ENCODE measurements at places on chromosomes 1 and 21. TPM values are rescaled to one million over a fixed set of nuclear protein-coding genes. Genes with fewer than 3 reads are reported as not detected.

DNA sequence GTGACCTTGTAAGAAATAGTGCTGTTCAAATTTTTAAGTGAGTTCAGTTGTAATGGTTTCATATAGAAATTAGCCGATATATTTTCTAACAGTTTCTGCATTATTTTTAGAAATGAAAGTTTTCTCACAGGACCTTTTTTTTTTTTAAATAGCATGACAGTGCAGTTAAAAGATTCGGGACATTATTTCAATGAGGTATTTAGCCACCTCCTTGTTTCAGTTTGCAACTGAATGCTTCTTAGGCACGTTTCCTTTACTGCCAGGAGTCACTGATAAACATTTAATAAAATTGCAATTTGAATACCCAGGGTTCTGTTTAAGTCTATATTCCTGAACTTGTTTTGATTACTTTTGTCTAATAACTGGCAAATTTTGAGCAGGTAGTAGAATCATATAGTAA is 304.7 kb downstream of the TM2D1 start:
- no peak for DNase-seq

- DNase-seq: no peak
These were observed 27.4 kb downstream of the C1orf116 start for GRCh38 chr1:207004931-207005830.

- peak; percentile 69 for DNase-seq
These were observed 135.7 kb upstream of the KRTAP19-8 start for GRCh38 chr21:31173881-31174555.

DNA sequence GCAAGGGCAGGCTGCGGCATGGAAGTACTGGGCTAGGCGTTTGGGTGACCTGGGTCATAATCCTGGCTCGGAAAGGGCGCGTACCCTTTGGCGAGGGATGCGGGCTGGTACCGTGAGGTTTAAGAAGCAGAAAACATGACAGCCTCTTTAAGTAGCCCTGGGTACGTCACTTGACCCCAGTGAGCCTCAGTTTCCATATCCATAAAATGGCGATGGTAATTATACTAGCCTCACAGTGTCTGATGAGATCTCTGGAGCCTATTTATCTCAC is 700 bp downstream of the PIGV start:
- DNase-seq: no peak

DNA sequence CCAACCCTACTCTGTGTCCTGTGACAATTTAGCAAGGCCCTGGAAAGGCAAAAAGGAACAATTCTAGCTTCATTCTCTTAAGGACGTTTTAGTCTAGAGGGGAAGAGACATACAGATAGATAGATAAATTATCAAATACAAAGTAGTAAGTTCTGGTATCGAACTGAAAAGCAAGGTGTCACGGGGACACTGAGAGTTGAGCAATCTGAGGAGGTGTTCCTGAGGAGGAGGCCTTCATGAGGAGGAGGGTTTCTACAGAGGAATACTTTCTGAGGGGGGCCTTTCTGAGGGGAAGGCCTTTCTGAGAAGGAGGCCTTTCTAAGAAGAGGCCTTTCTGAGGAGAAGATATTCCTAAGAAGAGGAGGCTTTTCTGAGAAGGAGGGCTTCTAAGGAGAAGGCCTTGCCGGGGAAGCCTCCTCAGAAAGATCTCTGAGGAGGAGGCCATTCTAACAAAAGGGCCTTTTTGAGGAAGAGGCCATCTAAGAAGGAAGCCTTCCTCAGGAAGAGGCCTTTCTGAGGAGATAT is 155.9 kb upstream of the COA6 start:
- no peak for DNase-seq

DNA sequence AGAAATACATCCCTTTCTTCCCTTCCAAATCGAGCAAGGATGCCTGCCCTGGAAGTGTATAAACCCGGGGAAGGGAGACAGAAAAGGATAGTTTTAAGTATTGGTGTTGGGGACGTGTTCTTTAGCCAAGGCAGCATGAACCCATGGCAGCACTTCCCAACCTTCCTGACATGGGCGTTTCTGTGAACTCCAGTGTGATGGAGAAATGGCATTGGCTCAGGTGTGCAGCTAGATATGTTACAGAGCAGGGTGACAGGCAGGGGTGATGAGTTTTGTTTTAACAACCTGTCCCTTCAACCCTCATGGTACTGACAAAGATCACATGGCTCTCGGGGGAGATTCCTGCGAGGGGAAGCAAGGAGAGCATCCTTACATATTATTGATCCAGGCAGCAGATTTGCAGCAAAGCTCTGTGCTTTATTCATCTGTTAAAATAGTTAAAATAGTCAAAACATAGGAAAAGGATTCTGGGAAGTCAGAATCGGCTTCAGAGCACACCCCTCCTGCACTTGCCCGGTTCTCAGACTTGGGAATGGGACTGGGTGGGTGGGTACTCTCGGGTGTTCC is 4.0 kb downstream of the MX1 start:
- no peak for DNase-seq

DNA sequence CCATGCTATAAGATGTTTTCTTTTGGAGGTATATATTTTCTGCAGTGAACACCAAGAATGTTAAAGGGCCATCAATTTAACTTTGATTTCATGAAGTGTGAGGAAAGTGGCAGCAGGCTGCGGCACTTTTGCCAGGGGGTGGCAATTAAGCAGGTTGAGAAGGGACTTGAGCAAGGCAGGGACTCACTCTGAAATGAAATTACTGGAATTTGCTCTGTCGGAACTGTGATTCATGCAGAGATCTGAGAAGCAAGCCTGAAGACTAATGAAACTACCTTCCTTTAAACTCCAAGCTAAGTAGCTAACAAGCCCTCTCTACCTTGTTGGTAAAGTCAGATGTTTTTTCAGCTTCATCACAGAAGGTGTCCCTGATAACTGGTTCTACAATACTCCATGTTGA is 441.6 kb downstream of the SIPA1L2 start:
- DNase-seq: no peak

DNA sequence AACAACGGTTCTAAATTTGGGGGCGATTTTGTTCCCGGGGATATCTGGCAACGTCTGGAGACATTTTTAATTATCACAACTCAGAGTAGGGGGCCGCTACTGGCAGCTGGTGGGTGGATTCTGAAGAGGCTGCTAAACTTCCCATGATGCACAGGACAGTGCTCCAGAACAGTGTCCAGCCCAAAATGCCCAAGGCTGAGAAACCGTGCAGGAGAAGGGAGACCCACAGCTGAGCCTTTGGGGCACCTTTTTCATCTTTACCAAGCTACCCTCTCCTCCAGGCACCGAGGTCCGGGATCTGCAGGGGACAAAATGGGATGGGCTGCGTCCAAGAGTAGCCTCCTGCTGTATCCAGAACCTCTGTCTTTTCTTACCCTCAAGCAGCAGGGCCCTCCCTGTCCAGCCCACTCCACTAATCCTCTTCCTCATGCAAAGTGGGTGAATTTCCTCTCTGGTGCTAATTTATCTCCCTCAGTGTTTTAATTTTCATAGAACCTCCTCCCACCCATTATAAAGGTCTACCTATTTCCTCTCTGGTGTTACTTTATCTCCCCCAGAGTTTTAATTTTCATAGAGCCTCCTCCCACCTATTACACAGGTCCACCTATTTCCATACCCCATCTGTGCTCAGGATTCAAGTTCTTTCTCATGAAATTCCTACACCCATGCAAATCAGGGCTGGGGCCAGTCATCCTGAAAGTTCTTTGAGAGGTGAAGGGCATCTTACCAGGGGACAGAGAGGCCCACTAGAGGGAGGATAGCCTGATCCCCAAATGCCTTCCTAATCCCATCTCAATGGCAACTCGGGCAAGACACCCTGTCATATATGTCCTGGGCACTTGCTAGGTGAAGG is 42.7 kb downstream of the CSMD2 start:
- peak; percentile 65 for DNase-seq

DNA sequence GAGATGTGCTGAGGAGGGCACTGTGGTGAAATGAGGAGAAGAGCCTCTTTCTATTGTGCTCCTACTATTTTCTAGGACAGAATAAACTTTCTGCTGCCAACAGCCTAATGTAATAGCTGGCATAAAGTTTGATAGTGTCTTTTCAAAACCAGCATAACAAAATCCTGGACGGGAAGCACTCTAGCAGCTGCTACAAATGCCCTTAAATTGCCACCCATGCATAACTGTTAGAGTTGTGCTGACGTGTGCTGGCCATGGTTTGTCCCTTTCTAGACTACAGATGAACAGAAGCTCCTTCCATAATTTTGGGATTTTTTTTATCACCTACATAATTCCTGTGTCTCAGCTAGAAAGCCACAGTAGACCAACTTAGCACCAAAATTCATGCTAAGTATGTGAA is 88.5 kb upstream of the DEPDC1 start:
- DNase-seq: no peak

GRCh38 chr1:174988986-174989385 is 10.8 kb upstream of the CACYBP start:
- DNase-seq: no peak

GRCh38 chr1:213274140-213274539 is 223.1 kb downstream of the RPS6KC1 start:
- DNase-seq: no peak

DNA sequence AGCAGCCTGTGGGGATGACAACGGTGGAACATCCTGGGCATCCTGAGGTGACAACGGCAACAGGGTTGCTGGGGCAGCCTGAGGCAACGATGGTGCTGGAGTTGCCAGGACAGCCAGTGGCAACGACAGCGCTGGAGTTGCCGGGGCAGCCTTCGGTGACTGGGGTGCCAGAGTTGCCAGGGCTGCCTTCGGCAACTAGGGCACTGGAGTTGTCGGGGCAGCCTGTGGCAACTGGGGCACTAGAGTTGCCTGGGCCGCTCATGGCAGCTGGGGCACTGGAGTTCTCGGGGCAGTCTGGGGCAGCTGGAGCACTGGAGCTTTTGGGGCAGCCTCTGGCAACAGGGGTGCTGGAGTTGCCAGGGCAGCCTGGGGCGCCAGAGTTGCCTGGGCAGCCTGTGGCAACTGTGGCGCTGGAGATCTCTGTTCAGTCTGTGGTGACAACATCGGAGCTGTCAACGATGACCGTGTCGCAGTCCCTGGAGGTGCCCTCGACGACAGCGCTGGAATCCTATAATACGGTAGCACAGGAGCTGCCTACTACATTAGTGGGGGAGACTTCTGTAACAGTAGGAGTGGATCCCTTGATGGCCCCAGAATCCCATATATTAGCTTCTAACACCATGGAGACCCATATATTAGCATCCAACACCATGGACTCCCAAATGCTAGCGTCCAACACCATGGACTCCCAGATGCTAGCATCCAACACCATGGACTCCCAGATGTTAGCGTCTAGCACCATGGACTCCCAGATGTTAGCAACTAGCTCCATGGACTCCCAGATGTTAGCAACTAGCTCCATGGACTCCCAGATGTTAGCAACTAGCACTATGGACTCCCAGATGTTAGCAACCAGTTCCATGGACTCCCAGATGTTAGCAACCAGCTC is 8.2 kb downstream of the SON start:
- no peak for DNase-seq

GRCh38 chr1:2351723-2352122 is 39.6 kb downstream of the MORN1 start:
- DNase-seq: no peak

GRCh38 chr1:181632492-181632891 is 149.2 kb downstream of the CACNA1E start:
- no peak for DNase-seq

DNA sequence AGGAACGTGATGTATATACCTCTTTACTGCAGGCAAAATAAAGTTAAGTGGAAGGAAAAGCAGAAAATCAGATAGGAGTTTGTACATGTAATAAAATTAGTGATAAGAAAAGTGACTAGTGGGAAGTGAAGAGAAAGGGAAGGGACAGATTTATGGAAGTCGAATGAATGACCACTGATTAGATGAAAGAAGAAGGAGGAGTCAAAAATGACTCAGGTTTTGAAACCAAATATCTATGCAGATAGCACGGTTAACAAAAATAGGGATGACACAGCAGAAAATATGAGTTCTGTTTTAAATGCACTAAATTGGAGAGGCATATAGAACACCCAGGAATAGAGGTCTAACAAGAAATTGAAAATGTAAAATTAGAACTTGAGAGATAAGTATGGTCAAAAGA is 128.0 kb downstream of the HMCN1 start:
- no peak for DNase-seq

GRCh38 chr1:92447033-92447681 is 39.6 kb downstream of the GFI1 start:
- no peak for DNase-seq

DNA sequence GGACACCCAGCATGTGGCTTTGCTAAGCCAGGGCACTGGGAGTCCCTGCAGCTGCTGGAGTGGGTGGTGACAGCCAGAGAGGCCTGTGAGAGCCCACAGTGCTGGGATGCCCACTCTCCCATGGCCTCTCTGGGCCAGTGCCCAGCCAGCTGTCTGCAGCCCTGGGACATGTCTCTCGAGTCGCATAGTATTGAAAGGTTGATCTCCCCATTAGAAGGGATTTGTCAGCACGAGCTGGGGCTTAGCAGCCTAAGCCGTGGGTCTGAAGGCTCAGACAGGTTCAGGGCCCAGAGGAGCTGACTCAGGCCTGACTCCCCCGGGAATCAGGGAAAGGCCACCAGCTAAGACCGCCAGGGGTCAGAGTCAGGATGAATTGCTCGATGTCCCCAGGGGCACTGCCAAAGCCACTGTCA is 53.5 kb downstream of the FOXD2 start:
- DNase-seq: no peak

GRCh38 chr1:150553392-150554085 is 4.3 kb downstream of the ADAMTSL4 start:
- DNase-seq: peak; percentile 76

GRCh38 chr21:41370840-41371684 is 9.2 kb downstream of the MX2 start:
- DNase-seq: no peak

DNA sequence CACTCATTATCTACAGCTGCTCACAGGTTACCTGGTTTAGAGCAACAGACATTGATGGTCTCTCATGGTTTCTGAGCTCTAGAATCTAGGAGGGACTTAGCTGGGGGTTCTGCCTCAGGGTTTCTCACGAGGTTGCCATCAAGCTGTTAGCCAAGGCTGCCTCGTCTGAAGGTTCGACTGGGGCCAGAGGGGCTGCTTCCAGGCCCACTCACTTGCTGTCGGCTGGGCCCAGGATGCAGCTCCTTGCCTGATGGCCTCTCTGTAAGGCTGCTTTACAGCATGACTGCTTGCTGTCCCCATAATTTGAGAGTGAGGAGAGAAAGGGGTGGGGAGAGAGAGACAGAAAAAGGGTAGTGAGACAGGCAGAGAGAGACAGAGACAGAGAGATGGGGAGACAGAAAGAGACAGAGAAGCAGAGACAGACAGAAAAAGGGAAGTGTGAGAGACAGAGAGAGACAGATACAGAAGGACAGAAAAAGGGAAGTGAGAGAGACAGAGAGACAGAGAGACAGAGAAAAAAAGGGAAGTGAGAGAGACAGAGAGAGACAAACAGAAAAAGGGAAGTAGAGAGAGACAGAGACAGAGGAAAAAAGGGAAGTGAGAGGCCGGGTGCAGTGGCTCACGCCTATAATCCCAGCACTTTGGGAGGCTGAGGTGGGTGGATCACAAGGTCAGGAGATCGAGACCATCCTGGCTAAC is 106.8 kb upstream of the C1orf174 start:
- DNase-seq: peak; percentile 63

GRCh38 chr1:90526954-90527353 is 190.1 kb downstream of the BARHL2 start:
- no peak for DNase-seq

Gene CRYBG2
- total RNA-seq: not detected

Gene OR6K3
- total RNA-seq: not detected

Gene RIPPLY3
- 0.21 TPM for total RNA-seq

Gene KLF17
- not detected for total RNA-seq

Gene MPZ
- 0.44 TPM for total RNA-seq

Gene G0S2
- total RNA-seq: not detected

Gene IVL
- not detected for total RNA-seq

Gene ADGRL4
- 9.5 TPM for total RNA-seq

Gene SH2D1B
- not detected for total RNA-seq

Gene FABP3
- total RNA-seq: 27.1 TPM
